Kasumi-1 (cell line): ENCODE measurements at places on chromosomes 4 and X.

DNA sequence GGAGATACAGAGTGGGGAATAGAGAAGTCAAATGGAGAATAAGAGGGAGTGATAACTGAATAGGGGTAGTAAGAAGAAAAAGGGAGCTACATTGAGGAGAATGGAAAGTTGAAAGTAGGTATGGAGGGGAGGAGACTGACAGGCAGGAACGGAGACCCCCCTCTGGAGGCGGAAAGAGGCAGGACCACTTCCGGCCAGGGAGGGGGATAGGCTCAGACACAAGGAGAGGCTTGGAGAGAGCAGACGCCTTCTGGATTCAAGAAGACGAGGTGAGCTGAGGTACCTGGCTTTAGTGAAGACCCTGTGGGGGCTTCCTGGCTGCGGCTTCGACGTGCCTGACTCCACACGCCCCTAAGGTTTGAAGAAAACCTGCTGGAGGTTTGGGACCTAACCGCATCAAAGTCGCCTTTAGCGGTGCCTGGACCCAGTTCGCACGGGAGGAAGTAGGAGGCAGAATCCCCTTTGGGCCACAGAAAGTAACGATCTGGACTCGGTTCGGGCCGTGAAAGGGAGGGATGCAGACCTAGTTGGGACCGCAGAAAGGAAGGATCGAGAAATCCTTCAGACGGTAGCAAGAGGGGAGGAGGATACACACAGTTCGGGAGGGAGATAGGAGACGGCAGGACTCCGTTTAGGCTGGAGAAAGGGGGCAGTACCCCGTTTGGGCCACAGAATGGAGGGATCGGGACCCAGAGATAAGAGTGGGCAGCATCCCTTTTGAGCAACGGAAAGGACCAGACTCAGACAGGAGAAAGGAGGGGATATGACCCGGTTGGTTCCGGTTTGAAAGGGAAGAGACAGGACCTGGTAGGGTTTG lies at the start of gene TRO:
TRO (plus strand) TSS at position 215 of the 817 bp plus-strand sequence. CDS start 1,423 bp downstream, outside the sequence.
- DNase-seq = no peak

DNA sequence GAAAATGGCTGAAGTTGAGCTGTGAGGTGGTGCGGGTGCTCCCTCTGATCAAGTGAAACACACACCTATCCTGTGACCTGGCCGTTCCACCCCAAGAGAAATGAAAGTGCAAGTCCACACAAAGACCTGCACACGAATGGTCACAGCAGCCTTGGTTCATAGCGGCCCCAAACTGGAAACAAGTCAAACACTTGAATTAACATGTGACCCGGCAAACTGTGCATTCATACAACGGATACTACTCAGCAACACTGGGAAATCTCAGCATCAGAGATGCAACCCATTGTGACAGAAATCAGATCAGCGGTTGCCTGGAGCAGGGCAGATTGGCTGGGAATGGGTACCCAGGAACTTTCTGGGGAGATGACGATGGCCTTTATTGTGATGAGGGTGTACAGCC lies 7.6 kb downstream of the G6PD start:
- no peak for DNase-seq

DNA sequence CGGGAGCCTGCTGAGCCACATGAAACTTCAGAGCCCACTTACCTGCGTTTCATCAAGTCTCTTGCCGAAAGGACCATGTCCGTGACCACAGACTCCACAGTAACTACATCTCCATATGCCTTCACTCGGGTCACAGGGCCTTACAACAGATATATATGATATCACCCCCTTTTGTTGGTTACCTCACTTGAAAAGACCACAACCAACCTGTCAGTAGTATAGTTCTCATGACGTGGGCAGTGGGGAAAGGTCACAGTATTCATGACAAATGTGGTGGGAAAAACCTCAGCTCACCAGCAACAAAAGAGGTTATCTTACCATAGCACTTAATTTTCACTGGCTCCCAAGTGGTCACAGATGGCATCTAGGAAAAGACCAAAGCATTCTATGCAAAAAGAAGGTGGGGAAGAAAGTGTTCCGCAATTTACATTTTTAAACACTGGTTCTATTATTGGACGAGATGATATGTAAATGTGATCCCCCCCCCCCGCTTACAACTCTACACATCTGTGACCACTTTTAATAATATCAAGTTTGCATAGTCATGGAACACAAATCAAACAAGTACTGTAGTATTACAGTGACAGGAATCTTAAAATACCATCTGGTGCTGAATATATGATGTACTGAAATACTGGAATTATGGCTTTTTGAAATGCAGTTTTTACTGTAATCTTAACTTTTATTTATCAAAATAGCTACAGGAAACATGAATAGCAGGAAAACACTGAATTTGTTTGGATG lies 129.9 kb downstream of the TET2 start:
- no peak for DNase-seq

GRCh38 chrX:111641969-111642368 lies 39.0 kb upstream of the ALG13 start:
- no peak for DNase-seq

- no peak for DNase-seq
These were observed 21.9 kb upstream of the SPON2 start for GRCh38 chr4:1194010-1194900.

DNA sequence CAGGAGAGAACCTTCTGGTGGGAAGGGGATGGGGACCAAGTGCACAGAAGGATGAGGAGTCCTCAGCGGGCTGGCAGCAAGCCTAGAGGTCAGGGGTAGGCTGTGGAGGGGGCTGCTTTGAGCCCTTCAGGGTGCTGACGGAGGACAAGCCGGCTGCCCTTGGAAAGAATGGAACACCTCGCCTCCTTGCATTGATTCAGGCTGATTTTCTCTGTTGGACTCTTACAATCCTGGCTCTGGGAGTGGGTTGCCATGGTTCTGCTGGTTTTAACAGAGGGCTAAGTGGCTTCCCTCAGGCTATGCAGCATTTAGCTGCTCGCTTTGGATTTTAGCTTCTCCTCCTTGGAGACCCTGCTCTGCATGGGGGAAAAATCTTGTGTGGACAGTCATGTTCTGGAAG lies 49.4 kb upstream of the CHRNA9 start:
- no peak for DNase-seq

DNA sequence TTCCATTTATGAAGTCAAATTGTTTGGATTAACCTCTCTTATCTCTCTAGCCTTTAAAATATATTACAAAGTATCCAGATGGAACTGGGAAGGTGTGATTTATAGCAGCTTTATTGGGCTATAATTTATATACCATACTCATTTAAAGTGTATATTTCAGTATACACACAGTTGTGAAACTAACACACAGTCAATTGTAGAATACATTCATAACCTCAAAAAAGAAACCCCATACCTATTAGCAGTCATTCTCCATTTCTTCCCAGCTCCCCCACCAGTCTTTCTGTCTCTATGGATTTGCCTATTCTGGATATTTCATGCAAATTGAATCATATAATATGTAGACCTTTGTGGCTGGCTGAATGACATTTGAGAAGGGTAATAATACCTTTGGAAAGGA lies 7.6 kb upstream of the NAP1L5 start:
- no peak for DNase-seq

- no peak for DNase-seq
These were observed 34.8 kb downstream of the GPR101 start for GRCh38 chrX:136999024-136999423.
